ENCODE measurements at places on chromosomes 1 and 21. TPM values are rescaled to one million over a fixed set of nuclear protein-coding genes. Genes with fewer than 3 reads are reported as not detected.

Gene TRABD2B
- 1.9 TPM for total RNA-seq

DNA sequence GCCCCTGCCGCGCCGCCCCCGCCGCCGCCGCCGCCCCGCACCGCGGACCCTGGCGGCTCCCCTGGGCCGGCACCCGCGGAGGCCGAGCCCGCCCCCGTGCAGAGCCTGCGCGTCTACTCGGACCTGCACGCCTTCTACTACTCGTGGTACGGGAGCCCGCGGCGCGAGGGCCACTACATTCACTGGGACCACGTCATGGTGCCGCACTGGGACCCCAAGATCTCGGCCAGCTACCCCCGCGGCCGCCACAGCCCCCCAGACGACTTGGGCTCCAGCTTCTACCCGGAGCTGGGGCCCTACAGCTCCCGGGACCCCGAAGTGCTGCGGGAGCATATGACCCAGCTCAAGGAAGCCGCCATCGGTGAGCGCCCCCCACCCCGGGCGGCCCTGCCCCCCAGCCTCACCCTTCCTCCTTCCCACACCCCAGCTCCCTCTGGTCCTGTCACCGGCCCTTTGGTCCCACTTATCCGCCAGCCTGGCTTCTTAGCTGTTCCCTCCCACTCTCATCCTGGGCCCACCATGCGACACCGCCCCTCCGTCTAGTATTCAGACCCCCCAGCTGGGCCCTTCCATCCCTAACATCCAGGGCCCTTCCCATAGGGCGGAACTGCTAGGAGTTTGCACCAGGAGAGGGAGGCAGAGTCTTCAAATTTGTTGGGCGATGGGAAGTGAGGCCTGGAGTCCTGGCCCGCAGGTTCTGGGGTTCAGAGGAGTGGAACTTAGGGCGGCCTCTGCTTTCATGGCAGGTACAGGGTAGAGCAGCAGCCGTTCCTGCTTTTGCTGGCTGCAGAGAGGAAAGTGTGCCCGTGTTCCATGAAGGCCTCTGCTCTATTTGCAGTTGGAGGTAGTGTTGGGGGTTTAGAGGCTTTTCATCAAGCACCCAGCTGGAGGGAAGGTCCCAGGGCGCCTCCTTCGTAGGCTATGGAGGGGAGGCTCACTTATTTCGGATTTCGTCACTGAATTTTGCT lies 1.0 kb downstream of the MANEAL start:
- H3K27ac ChIP-seq: no peak overlapping the region
- no peaks in the 10 kb centered on the region for H3K4me1 ChIP-seq
- DNase-seq: no peak

GRCh38 chr1:178534137-178534868 lies 21.4 kb downstream of the TEX35 start:
- no peak overlapping the region for H3K27ac ChIP-seq
- H3K4me3 ChIP-seq: no peak overlapping the region
- no peaks in the 10 kb centered on the region for H3K4me1 ChIP-seq
- no peaks in the 10 kb centered on the region for H3K36me3 ChIP-seq
- DNase-seq: no peak
- H3K27me3 ChIP-seq: no peaks in the 10 kb centered on the region

GRCh38 chr1:108038653-108039236 lies 73.8 kb upstream of the VAV3 start:
- H3K4me3 ChIP-seq: no peak overlapping the region
- no peaks in the 10 kb centered on the region for H3K4me1 ChIP-seq
- H3K27me3 ChIP-seq: no peaks in the 10 kb centered on the region
- H3K27ac ChIP-seq: no peak overlapping the region

- no peaks in the 10 kb centered on the region for H3K4me1 ChIP-seq
- H3K27ac ChIP-seq: no peak overlapping the region
- H3K36me3 ChIP-seq: no peaks in the 10 kb centered on the region
- DNase-seq: no peak
These were observed 1000.6 kb upstream of the PRMT6 start for GRCh38 chr1:106055855-106056254.

DNA sequence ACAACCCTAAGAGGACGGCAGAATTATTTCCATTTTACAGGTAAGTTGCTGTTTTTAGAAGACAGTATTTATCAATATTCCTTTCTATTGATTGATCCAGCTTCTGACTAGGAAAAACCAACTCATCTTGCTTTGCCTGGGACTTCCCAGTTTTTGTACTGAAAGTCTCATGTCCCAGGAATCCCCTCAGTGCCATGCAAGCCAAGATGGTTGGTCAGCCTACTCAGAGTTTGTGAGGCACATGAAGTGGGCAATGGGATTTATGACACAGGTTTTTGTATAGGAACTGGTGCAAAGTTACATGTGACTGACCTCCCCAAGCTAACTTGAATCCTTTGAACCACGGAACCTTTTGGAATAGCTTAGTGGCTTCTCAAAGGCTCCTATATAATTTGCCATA lies 45.5 kb downstream of the GNG12 start:
- no peaks in the 10 kb centered on the region for H3K27me3 ChIP-seq
- no peak overlapping the region for H3K4me3 ChIP-seq

DNA sequence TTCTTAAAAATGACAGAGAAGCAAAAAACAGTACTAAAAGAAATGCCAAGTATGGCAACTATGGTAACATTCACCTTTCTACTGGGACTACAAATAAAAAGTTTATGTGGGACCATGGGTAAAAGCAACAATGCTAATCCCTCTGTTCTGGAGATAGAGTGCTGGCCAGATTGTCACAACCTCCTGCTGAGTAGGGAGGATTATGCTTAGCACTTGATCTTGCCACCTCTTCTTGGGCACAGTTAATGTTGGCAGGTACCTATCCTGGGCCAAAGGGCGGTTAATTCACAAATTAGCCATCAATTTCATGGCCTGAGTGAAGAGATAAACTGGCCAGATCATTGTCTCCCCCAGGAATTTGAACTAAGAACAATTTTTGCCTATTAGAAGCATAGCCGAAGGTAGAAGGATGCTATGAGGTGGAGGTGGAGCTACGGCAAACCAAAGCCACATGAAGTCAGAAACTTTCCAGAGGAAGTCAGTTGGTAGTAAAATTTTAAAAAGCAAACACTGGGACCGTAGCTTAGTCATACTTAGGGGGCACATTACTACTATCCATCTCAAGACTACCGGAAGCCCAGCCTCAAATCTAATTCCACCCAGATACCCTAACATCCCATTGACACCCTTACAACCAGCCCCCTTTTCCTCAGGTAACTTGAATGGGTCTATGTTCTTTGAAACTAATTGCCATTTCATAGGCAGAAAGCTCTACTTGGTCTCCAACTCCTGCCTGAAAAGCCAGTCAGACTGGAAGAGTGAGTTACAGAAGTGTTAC lies 2.7 kb downstream of the SCYL3 start:
- DNase-seq: no peak
- H3K4me1 ChIP-seq: peaks cover 8% of the 10 kb centered on the region
- H3K4me3 ChIP-seq: no peak overlapping the region

- no peaks in the 10 kb centered on the region for H3K36me3 ChIP-seq
- no peaks in the 10 kb centered on the region for H3K4me1 ChIP-seq
- H3K4me3 ChIP-seq: no peak overlapping the region
- no peak overlapping the region for H3K27ac ChIP-seq
These were observed 37.6 kb upstream of the CHRM3 start for GRCh38 chr1:239348635-239349353.

DNA sequence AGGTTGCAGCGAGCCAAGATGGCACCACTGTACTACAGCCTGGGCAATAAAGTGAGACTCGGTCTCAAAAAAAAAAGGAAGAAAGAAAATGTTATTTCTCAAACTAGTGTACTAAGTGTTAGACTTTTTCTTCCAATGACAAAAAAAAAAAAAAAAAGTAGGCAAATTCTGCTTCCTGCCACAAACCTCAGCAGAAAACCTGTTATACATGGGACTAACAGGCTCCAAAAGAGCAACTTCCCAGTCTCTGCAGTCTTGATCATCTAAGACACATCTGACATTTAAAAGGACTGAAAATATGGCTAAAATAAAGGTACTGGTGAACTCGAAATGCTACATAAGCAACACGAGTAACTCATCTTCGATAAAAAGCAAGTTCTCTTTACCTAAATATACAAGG lies 59.6 kb downstream of the HSF2BP start:
- H3K36me3 ChIP-seq: no peaks in the 10 kb centered on the region
- no peak overlapping the region for H3K27ac ChIP-seq
- no peaks in the 10 kb centered on the region for H3K4me1 ChIP-seq
- H3K4me3 ChIP-seq: no peak overlapping the region

DNA sequence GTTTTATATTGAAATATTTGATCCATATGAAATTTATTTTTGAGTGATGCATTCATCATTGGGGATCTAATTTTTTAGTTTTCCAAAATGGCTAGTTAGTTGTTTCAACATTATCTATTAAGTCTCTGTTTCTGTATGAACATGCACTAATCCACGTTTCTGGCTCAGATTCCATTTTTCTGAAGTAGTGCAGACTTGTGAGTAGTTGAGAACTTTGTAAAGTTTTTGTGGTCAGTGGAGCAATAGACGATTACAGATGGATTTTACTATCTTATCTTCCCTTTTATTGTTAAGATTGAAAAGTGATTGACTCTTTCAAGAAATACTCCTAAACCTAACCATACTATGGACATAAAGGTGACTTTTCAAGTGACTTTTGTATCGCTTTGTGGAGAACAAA lies 16.7 kb downstream of the SOAT1 start:
- H3K36me3 ChIP-seq: peaks cover 11% of the 10 kb centered on the region
- H3K27me3 ChIP-seq: no peaks in the 10 kb centered on the region
- H3K27ac ChIP-seq: no peak overlapping the region
- H3K4me1 ChIP-seq: no peaks in the 10 kb centered on the region

Gene CELA2A
- total RNA-seq: 1.5 TPM

DNA sequence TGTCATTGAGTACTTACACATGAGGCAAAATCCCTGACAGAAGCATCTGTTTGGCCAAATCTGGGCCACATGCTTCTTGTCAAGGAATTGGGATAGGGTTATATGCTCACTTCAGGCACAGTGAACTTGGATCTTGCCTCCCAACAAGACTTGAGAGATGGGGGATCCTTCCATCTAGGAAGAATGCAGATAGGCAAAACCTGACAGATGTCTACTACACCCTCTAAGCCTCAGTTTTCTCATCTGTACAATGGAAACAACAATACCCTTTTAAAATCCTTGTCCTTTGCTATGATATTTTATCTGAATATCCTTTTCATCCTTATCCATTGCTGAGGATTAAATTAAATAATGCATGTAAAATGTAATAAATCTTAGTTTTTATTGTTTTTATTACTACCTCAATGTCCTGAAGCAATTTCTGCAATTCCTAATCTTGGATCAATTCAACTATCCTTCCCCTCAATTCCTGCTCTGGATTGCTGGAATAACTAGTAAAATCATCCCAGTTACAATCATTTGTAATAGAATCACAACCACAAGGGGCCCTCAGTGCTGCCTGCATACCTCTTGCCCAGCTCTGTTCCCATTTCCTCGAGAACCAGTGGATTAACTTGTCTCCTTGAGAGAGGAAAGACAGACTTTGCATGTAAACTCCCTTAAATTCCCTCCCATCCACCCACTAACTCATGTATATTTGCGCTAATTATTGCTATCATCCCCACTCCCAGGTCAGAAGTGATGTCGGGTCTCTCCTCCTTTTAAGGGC lies 8.1 kb upstream of the XPR1 start:
- H3K36me3 ChIP-seq: no peaks in the 10 kb centered on the region
- no peak for DNase-seq
- H3K27me3 ChIP-seq: no peaks in the 10 kb centered on the region
- no peak overlapping the region for H3K4me3 ChIP-seq

Gene CATSPERE
- 2.0 TPM for total RNA-seq

DNA sequence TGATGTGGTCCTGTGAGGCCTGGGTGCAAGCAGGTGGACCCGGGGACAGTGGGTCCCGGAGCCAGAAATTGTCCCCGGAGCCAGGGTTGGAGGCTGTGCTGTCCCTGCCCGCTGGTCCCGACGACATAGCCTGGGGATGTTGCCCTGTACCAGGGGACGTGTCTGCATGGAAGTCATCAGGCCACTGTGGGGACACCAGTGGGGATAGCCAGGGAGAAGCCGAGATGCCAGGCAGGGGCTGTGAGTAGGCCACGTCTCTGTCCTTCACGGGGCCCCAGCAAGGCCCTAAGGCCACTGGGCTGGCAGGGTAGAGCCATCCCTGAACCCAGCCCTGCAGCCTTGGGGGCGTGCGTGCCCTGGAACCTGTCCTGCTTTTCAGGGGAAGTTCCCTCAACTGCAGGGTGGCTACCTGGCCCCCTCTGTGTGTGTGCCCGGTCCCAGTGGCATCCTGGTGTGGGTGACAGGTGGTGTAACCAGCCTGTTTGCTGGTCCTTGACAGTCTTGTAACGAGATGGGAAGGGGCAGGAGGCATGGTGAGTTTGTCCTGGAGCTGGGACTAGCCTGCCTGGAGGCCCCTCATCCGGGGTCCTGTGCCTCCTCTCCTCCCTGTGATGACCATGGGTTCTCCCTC lies 73.2 kb downstream of the OBSCN start:
- H3K36me3 ChIP-seq: peaks cover 5% of the 10 kb centered on the region
- no peak overlapping the region for H3K4me3 ChIP-seq
- H3K27me3 ChIP-seq: no peaks in the 10 kb centered on the region
- H3K27ac ChIP-seq: no peak overlapping the region
- no peak for DNase-seq
- peaks cover 3% of the 10 kb centered on the region for H3K4me1 ChIP-seq

- H3K4me1 ChIP-seq: no peaks in the 10 kb centered on the region
- H3K27me3 ChIP-seq: no peaks in the 10 kb centered on the region
- no peak for DNase-seq
- H3K4me3 ChIP-seq: no peak overlapping the region
- no peak overlapping the region for H3K27ac ChIP-seq
These were observed 588.3 kb downstream of the LMO4 start for GRCh38 chr1:87916965-87917364.

Gene ICOSLG
- total RNA-seq: 1.6 TPM

DNA sequence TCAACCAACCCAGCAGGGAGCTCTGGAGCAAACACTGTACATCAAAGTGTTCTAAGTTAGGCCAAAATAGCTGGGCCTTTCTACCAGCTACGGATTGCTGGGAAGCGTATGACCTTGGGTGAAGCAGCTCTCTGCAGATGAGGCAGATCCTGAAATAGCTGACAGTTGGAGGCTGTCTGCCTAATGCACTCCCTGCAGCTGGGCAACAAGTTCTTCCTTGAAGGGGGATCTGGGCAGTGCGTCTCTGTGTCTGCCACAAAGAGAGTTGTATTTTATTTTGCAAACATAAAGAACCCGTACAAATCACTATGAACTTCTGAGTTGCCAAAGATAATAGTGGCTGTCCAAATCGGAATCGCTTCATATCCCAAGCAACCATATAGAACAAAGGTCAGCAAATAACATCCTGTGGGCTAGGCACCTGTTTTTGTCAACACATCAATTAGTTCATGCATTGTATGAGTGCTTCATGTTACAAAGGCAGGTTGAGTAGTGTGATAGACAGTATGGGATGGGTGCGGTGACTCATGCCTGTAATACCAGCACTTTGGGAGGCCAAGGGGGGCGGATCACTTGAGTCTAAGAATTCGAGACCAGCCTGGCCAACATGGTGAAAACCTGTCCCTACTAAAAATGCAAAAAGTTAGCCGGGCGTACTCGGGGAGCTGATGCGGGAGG lies 29.1 kb upstream of the KLF17 start:
- DNase-seq: peak; percentile 20
- H3K36me3 ChIP-seq: no peaks in the 10 kb centered on the region
- no peaks in the 10 kb centered on the region for H3K4me1 ChIP-seq
- no peak overlapping the region for H3K27ac ChIP-seq

GRCh38 chr1:97875996-97876395 lies 44.8 kb downstream of the DPYD start:
- H3K4me1 ChIP-seq: no peaks in the 10 kb centered on the region
- no peaks in the 10 kb centered on the region for H3K36me3 ChIP-seq
- no peak for DNase-seq
- H3K27me3 ChIP-seq: no peaks in the 10 kb centered on the region

Gene NPR1
- total RNA-seq: 98.9 TPM
